ENCODE measurements at places on chromosomes 16 and 17.

DNA sequence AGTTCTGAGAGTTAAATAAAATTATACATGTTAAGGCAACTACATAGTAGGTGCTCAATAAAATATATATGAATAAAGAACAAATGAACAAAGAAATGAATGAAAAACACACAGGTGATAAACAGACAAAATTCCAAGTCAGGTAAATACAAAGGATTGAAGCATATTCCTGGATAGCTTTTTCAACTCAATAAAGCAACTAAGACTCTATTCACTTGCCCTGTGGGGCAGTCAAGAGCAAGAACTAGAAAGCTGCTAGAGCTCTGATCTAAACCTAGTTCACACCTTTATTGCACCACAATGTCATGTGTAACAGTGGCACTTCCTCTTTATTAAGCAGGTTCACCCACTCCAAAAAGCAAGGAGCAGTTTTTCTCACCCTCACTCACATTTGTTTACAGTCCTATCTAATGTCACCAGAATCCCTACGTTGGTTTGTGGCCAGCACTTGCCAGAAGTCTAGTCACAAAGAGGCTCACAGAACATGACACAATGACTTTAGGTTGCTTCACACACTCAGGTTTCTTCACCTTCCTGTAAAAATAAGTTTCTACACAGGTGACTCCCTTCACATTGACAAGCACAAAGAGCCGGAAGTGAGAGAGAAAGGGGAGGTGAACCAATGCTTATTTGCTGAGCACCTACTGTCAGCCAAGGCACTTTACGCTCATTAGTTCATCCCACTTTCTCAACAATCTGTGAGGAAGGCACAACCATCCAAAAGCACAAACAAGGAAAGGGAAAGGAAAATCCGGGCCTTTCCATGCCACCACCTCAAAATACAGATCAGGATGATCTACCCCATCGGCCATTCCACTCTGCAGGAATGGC is 70.8 kb downstream of the XPO6 start:
- no peak for DNase-seq

GRCh38 chr16:46774743-46775177 is 26.6 kb upstream of the MYLK3 start:
- DNase-seq = no peak

- DNase-seq = no peak
Observed at GRCh38 chr17:17919169-17920107, 52.8 kb downstream of the TOM1L2 start.

DNA sequence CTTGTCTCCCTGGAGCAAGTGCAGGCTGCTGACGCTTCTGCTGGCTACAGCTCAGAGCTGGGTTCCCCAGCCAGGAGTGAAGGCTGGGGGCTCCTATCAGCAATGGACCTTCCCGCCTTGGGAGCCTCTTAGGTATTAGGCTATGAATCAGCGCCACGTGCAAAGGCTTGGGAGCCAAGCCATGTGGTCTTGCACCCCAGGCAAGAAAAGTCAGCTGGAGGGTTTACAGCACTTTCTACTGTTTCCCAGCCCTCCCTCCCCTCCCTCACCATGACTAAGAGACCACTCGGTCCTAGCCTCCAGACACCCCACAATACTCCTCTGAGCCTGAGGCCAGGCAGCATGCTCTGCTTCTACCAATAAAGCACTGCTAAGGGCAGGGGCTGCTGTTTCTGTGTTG is 12.3 kb downstream of the EPX start:
- no peak for DNase-seq

- no peak for DNase-seq
Observed at GRCh38 chr17:48254896-48255295, 147.3 kb downstream of the SNX11 start.

DNA sequence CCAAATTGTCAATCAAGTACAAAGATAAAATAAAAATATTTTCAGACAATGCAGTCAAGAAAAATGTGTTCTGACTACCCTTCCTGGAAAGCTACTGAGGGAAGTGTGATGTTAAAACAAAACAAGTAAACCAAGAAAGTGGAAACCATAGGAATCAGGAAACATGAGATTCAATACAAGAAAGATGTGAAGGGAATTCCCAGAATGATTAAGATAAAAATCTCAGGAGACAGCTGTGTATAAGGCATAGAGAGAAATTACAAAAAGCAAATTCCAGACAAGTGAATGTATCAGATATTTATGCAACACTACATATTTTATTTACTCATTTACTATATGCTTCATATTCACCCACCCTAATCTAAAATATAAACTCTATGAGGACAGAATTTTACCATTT is 32.2 kb downstream of the TRIM37 start:
- no peak for DNase-seq

- no peak for DNase-seq
Observed at GRCh38 chr17:38702916-38703741, 1.9 kb upstream of the MLLT6 start.

GRCh38 chr17:46143827-46144236 is 49.4 kb downstream of the KANSL1 start:
- no peak for DNase-seq

GRCh38 chr17:22142091-22142490 is 449.8 kb downstream of the KCNJ18 start:
- DNase-seq = no peak

- no peak for DNase-seq
Observed at GRCh38 chr17:62906881-62907280, 59.2 kb upstream of the TANC2 start.

GRCh38 chr17:50270435-50271362 is 3.6 kb upstream of the TMEM92 start:
- DNase-seq = no peak

DNA sequence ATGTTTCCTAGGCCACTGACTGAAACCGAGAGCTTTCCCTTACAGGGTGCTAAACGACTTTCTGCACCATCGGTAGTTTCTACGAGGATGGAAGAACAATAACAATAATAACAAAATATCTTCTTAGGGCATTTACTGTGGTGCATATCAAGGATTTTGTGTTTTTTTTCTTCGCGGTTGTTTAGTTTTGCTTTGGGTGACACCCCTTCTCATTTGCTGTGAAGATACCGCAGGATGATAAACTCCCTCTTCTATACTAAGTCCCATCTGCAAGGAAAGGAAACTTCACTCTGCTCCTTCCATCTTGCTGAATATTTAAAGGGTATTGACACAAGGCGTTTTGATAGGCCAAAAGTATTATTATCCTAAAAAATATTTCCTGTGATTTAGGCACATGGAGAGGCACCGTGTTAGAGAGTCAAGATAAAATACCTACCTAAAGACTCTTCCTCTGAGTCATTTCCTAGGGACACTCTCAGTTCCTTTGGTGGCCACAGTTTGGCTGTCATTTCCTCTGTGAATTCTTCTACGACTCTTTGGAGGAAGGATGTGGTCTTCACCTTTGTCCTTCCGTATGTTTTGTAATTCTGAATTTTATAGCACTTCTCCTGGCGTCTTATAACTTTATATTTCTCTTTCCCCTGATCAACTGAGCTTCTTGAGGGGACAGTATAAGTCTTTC is 318.8 kb downstream of the CDH13 start:
- DNase-seq = no peak

- DNase-seq = no peak
Observed at GRCh38 chr16:28311913-28312312, 19.6 kb downstream of the SBK1 start.

DNA sequence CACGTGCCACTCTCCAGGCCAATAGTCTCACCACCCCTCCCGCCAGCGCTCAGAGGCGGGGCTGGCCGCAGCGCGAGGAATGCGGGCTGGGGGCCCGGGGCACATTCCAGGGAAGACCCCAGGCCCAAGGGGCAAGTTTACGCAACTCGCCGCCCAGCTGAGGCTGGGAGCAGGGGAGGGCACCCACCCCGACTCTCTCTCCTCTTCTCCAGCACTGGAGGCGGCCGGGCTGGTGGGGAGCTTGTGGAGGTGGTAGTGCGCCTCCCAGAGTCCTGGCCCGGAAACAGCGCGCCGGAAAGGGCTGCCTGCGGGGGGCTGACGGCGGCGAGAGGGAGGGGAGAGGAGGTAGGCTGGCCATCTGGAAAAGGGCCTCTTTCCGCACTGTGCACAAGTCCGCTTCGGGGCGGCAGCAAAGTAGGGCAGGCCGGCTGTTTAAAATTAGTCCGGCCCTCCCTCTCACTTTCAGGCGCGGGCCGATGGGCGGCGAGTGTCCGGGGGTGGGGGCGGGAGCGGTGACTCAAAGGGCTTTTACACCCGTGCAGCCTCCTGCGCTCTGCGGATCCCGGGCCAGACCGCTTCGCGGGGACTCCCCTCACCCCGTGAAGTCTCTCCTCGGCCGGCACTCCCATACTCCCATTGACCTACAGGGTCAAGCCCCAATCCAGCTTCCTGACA is 1.1 kb downstream of the FHOD1 start:
- DNase-seq = no peak

- no peak for DNase-seq
Observed at GRCh38 chr17:52147872-52148271, 10.6 kb downstream of the CA10 start.

- no peak for DNase-seq
Observed at GRCh38 chr17:74851612-74852236, 8.0 kb downstream of the GRIN2C start.

DNA sequence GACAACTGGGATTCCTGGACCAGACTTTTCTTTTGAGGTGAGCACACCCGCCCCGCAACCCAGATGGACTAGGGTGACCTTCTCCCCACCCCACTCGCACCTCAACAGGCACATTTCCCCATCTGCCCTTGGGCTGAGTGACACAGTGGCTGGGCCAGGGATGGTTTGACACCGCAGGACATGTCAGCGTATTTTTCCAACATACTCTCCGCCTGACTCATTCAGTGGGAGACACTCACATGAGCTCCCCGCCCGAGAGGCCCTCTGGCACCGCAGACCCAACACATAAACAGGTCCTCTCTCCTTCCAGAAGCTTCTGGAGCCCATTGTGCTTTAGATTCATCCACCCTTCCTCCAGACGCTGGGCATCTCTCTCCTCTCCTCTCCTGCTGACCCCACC is 69.4 kb downstream of the ZDHHC7 start:
- no peak for DNase-seq

DNA sequence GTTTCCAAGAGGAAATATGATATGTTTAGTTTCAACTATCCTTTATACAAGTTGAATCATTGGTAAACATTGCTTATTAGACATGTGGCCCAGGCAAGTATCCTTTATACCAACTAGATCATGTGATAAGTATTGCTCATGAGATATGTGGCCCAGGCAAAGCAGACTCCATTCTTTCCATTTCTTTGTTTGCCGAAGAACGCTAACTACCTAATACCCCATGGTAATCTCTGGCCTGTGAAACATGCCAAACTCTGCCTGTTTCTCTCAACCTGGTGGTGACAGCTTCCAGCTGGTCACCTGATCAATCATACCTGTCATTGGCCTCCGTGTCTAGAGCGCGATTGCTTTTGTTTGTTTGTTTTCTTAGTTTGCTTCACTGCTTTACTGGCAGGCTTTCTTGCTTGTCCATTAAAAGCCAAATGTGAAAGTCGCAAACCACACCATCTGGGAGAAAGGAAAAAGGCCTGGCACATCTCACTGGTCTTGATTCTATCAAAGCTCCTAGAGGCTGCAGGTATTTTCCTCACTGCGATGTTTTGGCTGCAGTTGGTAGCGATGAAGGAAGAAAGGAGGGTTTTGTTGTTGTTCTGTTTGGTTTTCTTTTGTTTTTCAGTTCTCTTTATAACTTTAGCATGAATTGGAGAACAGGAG is 686.2 kb downstream of the KCNJ2 start:
- no peak for DNase-seq

DNA sequence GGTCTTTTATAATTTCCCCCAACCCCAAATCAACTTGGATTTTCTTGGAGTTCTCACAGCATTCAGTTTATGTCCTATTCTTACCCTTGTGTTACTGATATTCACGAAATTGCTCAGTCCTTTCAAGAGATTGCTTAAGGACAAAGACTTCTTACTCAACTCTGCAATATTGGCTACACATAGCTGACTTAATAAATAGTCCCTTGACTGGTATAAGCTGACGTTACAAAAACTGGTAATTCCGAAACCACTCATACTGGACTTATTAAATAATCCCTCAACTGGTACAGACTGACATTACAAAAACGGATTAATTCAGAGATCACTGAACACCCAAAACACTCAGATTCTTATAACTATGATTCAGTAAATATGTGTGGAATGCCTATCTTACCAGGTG is 860 bp downstream of the TIGD7 start:
- DNase-seq = no peak

DNA sequence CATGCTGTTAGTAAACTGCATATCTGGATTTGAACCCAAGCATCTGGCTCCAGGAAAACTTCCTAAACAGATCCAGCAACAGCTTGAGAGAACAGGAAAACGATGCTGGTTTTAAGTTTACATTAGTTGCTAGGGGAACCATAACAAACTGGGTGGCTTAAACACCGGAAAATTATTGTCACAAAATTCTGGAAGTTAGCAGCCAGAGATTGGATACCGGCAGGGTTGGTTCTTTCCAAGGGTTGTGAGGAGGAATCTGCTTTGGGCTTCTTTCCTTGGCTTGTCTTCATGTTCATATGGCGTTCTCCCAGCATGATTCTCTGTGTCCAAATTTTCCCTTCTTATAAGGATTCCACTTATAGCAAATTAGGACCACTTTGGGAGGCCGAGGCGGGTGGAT is 276.9 kb upstream of the TOM1L1 start:
- DNase-seq = no peak

DNA sequence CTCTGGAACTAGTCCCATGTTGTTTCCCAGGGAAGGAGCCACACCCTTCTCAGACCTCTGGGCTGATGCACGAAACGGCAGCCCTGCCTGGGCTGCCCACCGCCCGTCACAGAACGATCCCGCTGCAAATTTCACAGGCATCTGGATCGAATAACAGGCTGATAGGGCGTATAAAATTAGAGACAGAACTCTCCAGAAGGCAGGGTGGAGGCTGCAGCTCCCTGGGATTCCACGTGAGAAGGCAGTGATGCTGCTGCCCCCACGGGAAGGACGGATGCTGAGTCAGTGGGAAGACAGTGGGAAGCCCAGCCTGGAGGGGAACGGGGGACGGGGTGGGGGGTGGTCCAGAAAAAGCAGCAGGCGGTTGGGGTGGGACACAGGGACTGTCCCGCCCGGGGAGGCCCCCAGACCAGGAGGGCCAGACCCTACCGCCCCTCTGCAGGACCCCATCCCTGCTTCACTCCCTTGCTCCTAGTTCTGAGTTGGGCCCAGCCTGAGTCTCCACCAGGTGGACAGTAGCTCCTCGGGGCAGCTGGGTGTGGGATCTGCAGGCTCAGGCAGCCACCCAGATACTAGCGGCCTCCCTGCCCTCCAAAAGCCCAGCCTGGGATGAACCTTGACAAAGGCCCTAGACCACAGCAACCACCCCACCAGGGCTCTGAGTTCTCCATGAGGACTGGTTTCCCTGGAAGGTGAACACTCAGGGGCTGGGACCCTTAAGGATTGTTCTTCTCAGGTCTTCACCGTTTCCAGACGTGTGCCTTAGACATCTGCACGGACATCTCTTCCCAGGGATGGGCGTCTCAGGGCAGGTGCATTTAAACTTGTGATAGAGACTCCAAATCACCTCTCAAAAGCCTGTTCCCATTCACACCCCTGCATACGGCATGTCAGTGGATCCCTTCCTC is 117.8 kb downstream of the METRNL start:
- DNase-seq = no peak

GRCh38 chr17:34979650-34980352 is 511 bp upstream of the LIG3 start:
- DNase-seq = no peak

GRCh38 chr16:81673432-81673831 is 105.7 kb upstream of the PLCG2 start:
- no peak for DNase-seq

GRCh38 chr17:41329279-41329948 is 13.9 kb upstream of the KRTAP17-1 start:
- no peak for DNase-seq

GRCh38 chr17:29839656-29840055 is 90.4 kb downstream of the SSH2 start:
- DNase-seq = no peak

All from amygdala (tissue), 56 donors.